SK-N-MC (cell line): ENCODE measurements at places on chromosomes 4 and X.

GRCh38 chr4:95215043-95215442 is 333.7 kb downstream of the UNC5C start:
- DNase-seq: no peak

DNA sequence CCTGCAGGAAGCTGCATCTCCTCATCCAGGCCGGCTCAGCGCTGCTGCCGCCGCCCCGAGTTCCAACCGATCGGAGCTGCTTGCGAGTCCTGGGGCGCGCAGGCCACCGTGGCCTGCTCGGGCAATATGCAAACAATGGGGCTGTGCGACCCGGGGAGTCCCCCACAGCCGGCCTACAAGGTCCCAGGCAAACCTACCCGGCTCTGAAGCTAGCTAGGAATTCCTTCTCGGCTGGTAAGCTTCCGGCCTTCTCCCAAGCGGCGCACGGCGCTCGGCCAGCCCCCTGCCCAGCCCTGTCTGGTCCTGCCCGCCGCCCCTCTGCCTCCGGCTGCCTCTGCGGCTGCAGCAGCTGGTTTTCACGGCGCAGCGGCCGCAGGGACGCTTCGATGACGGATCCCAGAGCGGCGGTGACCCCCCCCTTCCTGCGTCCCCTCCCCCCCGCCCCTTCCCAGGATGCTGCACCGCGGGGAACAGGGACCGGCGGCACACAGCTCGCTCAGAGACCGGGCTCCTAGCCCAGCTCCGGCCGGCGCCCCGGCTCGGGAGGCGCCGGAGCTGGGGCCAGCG is 59.4 kb downstream of the TSC22D3 start:
- no peak for DNase-seq

GRCh38 chr4:70062000-70062399 is 11.8 kb downstream of the HTN1 start:
- DNase-seq: no peak

GRCh38 chrX:10310511-10310910 is 153.7 kb downstream of the CLCN4 start:
- DNase-seq: no peak

GRCh38 chr4:171288816-171289432 is 524.3 kb upstream of the GALNTL6 start:
- no peak for DNase-seq

DNA sequence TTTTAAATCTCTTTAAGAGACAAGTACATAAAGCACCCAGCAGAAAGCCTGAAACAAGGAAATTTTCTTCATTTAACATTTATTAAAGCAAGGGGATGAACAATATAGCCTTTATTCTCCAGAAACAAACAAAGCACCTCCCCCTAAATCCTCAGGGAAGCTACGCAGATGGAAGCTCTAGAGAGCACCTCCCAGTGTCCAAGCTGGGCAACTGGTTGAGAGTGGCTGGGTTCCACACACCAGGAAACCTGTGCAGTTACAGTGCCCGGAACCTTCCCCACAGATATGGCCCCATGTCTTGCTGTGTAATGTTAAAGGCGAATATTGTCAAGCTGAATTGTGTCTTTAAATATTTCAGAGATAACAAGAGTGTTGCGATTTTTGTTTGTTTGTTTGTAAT is 8.9 kb upstream of the TRIML1 start:
- DNase-seq: no peak

- no peak for DNase-seq
These were observed 54.6 kb upstream of the LHFPL1 start for GRCh38 chrX:112734290-112734689.

DNA sequence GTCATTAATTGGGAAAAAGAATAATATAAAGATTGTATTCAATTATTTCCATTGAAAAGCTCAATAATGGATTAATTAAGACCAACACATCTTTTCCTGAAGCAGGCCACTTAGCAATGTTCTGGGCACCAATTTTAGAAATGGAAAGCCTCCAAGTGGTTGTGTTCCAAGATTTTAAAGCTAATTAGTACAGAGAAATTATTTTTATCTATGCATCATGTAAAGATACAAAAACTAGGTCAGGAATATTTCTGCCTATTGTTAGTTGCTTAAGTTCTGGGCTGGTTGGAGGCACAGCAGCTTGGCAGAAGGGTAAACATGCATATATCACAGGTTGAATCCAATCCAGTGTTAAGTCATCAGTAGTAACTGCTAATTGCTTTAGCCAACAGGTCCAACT is 101.9 kb downstream of the RASL11B start:
- DNase-seq: no peak

DNA sequence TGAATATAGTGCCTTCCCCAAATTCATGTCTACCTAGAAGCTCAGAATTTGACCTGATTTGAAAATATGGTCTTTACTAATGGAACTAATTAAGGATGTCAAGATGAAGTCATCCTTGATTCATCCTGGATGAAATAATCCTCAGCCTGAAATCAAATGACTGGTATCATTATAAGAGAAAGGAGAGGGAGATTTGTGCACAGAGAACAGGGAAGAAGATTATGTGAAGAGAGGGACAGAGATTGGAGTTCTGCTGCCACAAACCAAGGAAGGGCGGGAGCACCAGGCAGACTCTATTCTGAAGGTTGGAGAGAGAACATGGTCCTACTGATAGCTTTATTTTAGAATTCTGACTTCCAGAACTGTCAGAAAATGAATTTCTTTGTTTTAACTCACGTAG is 680.9 kb upstream of the AADAT start:
- DNase-seq: no peak

DNA sequence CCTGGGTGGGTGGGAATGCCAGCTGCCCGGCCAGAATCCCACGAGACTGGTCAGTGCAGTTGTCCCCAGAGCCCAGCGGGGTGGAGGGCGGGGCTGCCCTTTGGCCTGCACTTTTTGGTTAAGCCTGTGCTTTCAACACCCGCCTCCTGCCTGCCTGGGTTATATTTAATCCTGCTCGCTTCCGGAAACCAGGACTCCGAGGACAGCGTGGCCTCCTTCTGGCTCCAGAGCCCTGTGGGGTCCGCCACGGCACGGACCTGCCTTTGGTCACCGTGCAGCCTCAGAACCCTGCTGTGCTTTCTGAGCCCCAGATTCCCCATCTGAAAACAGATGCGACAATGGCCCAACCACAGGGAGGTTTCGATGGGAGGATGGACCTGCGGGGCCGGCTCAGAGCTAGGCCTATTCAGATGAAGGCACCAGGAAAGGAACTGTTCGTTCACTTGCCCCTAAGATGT is 29.4 kb upstream of the KIAA0232 start:
- DNase-seq: no peak

GRCh38 chr4:10192331-10192730 is 75.7 kb upstream of the WDR1 start:
- DNase-seq: no peak

DNA sequence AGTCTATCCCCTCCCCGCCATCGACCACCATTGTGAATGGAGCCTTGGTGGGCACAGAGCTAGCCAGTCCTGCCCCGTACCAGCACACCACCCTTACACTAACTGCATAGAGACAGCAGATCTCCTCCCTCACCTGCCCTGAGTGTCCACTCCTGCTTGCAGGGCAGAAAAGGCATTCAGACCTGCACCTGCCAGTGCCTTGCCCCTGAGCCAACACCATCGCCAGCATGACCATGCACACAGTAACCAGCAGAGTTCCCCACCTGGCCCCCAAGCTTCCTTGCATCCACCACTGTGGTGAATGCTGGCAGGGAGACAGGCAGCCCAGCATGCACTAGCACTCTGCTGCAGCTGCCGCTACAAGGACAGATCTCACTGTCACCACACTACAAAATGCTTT is 397.1 kb downstream of the KLHL4 start:
- no peak for DNase-seq

DNA sequence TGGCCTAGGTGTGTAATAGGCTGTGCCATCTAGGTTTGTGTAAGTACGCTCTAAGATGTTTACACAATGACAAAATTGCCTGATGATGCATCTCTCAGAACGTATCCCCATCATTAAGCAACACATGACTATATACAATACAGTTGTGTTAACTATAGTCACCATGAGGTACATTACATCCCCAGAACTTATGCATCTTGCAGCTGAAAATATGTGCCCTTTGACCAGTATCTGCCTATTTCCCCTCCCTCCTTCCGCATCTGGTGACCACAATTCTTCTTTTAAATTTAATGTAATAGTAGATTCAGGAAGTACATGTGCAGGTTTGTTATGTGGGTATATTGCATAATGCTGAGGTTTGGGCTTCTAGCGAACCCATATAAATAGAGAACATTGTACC is 239.8 kb upstream of the IL1RAPL1 start:
- DNase-seq: no peak

DNA sequence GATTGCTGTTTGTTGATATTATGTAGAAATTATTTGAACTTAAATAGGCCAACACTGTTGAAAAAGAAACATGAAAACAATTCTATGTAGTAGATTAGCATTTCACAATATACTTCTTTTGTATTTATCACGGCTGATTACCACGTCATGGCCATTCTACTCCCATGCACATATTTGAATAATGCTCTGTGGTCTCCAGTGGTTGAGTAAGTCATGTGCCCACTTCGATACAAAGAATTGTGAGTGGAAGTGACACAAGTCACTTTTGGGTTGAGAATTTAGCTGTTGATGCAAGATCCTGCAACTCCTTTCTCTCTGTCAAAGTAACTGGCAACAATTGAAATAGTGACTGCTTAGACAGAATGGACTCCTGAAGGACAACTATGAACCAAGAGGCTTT is 6.7 kb upstream of the FSTL5 start:
- no peak for DNase-seq

DNA sequence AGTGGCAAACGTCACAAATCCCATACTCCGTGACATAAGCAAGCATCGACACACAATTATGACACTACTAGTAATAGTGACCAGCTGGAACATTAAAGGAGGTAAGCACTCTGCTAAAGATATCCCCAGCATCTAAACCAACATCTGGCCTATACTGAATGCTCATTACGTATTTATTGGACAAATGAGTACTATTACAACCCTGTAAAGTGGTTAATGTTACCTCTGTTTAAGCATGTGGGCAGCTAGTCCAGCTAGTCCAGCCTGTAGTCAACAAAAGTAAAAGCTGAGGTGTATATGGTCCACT is 419 bp upstream of the RPGR start:
- DNase-seq: no peak

GRCh38 chrX:80431505-80431832 is 11.2 kb downstream of the TENT5D start:
- DNase-seq: no peak

DNA sequence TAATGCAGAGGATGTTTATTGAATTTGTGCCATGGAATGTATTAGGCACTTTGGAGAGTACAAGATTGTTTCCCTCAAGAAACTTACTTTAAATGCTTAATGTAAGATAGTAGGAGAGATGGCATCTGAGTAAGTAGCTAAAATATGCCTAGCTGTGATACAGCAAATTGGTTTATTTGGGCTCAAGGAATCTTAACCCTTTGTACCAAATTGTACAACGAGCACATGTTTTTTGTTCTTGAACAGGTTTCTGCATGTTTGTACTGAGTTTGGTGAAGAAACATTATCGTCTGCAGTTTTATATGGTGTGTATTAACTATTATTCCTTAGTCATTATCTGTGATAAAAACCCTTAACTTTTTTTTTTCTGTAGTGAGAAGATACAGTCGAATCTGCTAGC is 48.6 kb downstream of the CDS1 start:
- DNase-seq: no peak

DNA sequence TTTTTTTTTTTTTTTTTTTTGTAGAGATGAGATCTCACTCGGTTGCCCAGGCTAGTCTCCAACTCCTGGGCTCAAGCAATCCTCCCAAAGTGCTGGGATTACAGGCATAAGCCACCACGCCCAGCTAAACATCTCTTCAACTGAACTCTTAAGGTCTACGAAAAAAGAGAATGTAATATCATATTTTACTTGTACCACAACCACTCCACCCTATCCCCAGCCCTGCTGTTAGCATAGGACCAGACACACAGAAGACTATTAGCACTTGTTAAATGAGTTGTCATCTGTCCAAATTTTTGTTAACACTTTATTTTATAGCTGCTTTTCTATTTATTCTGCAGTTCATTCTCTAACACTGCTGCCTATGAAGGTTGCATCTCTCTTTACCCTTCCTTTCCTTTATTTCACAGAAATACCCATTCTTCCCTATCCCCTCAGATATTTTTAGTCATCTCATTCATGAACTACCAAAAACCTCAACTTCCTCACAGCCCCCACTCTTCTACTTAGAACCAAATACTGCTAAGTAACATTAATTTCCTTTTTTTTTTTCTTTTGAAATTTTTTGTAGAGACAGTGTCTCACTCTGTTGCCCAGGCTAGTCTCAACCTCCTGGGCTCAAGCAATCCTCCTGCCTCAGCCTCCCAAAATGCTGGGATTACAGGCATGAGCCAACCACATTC is 10.1 kb downstream of the SNX12 start:
- DNase-seq: no peak

DNA sequence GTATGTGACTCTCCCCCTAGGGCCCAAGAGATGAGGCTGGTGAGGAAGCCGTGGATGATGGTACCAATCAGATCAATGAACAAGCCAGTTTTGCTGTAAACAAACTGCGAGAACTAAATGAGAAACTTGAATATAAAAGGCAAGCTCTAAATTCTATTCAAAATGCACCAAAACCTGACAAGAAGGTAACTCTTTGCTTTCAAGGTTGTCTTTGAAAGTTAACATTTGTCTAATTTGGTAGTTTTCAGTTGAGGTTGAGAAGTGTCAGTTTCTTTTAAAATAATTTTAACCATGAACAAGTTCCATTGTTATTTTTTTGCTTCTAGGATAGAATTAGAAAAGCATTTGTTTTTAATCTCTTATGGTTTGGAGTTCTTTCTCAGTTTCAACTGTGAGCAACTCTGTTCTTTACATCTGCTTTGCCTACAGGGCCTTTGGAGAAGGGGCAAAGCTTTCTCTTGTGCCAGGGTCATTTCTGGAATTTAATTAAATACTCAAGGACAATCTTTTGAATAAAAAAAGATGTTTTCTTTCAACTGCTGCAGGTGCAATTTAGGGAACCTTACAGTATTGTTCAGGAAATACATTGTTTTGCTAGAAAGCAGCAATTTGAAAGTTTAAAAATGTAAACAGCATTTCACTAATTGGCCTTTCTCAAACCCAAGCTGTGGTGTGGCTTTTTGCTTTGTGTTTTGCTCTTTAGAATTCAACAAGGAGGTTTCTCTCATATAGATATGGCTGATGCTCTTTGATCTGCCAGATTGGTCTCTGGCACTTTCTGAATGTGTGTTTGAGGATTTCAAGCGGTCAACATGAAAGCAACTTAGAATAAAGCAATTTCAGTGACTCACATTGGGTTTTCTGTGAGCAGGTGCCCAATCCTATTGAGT is 62.9 kb downstream of the LRP2BP start:
- no peak for DNase-seq

- DNase-seq: no peak
These were observed 28.6 kb upstream of the KIAA1210 start for GRCh38 chrX:119156241-119156640.

- DNase-seq: no peak
These were observed 199.3 kb upstream of the ADAMTS3 start for GRCh38 chr4:72768364-72768763.

DNA sequence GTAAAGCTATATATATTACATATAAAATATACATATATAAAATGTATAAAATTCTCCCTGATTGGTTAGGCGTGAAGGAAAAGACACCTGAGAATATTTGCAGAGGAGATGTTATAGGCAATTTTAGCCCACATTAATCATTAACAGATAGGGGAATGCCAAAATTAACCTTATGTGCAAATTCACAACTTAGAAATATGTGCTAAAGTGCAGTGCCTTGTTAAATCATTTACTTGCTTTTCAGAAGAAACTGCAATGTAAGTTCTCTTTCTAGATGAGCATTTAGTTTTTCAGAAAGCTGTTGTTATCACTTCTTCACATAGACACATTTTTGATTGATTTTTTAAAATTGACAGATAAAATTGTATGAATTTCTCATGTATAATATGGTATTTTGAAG is 5.6 kb downstream of the TASL start:
- no peak for DNase-seq

- no peak for DNase-seq
These were observed 83.3 kb downstream of the SLC7A11 start for GRCh38 chr4:138158746-138159297.
